ENCODE measurements at places on chromosomes 2 and 18.
A peak's percentile ranks its signal among the peaks of the same experiment; 100 is the strongest.

GRCh38 chr18:8011361-8011760, 444.2 kb downstream of the PTPRM start:
- DNase-seq = no peak

DNA sequence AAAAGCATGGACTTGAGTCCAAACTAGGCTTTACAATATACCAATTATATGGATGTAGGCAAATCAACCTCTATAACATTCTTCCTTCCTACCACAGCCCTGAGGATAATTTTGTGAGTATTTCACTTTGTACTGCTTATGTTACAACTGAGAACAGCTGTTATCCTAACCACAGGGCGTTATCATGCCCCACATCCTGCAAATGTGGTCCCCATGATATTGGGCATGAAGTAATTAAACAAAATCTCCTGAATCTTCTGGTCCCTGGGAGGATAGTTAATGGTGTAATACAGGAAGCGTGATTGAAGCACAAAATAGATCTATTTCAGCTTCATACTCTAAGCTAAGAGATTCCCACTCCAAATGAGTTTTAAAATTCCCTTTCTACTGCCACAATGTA, 223.6 kb downstream of the CDH20 start:
- DNase-seq = no peak

DNA sequence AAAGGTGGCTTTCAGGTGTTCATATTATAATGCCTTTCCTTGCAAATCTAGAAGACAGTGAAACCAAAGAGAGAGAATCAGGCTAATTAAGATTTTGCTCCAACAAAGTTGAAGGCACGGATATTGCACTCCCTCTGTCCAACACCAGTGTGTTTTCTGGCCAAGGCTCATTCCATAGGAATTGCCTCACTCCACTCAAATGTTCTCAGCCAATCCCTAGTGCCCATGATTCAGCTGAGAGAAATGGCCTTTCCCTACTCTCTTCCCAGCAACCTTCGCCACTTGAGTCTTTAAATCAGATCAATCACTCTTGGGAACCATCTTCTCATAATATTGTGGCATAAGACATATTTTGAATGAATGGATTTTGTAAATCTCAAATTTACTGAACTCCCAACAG, 768.2 kb upstream of the ACVR2A start:
- no peak for DNase-seq

GRCh38 chr18:9516437-9517064, 41.2 kb downstream of the RALBP1 start:
- peak; percentile 62 for DNase-seq

GRCh38 chr2:43065871-43066270, 160.5 kb downstream of the ZFP36L2 start:
- no peak for DNase-seq

DNA sequence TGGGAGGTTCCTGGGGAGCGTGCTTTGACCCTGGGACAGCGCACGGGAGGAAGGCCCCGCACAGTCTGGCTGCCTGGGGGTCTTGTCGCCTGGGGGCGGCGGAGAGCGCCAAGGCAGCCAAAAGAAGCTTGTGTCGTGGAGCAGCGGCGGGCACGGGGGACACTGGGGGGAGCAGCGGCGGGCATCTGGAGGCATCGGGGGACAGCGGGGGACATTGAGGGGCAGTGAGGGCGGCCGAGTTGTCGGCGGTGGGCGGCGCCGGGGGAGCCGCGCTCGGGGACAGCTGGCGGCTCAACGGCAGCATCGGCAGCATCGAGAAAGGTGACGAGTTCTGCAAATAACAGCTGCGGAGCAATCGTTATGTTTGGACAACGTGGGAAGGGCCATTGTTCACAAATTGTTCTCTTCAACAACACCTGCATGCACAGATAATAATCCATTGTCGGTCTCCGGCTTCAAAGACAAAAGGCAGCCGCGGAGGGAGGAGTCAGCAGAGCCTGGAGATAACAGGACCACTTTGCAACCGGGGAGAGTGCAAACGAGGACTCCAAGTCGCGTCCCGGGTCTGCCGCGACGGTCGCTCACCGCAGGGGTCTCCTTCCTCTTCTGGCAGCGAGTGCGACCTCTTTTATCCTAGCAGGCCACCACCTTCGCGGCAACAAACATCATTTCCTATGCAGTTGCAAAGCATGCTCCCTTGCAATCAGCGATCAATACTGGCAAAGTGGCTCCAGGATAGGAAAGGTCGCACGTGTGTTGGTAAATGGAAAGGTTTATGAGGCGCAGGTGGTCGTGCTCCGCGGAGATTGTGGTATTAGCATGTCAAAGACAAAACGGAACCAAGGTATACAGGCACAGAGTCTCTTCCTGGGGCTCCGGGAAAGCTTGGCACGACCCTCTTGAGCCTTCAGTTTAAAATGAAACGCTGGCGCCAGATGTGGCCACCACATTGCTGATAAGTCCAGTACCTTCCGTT, 132.3 kb upstream of the DLX2 start:
- DNase-seq = no peak

DNA sequence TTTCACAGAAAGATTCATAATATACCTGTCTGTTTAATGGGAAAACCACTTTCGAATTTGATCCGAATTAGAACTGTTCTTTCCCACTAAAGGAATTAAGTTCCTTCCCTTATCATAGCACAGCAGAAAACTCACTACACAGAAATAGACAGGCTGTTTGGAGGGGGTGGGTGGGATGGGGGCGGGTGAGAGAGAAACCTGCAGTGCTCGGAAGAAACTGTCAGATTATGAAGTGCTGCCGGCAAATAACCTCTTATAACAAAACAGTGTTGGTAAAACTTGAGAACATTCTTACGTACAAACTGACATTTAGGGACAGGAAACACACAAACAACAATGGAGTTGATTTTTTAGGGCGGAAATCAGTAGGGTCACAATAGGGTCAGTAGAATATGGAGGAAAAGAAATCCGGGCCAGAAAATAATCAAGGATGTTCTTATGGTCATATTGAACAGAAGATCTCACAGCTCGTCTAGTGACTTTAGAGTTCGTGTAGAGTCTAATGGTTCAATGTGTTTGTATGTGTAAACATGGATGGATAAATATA, 756.0 kb upstream of the LRATD1 start:
- no peak for DNase-seq

DNA sequence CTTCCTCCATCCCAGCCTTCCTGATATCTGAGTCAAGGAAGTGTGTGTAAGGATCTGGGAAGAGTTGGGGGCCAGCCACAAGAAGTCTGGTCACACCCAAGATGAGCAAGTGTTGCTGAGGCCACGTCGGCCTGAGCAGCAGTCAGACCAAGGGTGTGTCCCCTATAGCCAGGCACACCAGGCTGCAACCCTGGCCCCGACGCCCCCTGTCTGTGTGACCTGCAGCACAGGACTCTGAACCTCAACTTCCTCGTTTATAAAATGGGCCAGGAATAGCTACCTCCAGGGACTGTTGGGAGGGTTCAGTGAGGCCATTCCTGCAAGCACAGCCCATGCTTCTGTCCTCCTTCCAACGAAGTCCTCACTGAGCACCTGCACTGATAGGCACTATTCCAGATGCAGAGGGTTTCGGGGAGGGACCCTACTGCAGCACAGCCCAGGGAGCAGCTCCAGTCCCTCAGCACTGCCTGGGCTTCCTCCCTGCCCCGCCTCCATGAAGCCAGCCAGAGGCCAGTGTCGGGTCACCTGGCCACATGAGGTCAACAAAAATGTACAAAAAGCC, 13.3 kb downstream of the LIMS2 start:
- DNase-seq = no peak

DNA sequence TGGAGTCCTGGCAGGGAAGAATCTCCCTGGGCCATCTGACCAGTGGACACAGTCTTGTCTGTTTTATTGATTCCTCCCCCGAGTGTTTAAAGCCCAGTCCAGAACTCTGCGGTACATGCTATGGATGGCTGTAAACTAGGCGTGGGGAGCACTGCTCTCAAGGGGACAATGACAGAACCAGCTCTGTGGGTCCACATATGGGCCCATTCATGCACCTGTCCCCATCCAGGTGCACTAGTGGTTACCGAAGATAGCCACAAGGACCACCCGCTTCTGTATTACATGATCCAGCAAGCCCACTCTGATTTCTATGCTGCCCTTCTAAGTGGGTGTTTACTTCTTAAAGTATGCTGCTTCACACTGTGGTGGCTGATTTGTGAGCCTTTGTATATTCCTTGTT, 21.0 kb downstream of the CHST10 start:
- no peak for DNase-seq

GRCh38 chr18:59743566-59743965, 46.3 kb upstream of the CCBE1 start:
- no peak for DNase-seq

DNA sequence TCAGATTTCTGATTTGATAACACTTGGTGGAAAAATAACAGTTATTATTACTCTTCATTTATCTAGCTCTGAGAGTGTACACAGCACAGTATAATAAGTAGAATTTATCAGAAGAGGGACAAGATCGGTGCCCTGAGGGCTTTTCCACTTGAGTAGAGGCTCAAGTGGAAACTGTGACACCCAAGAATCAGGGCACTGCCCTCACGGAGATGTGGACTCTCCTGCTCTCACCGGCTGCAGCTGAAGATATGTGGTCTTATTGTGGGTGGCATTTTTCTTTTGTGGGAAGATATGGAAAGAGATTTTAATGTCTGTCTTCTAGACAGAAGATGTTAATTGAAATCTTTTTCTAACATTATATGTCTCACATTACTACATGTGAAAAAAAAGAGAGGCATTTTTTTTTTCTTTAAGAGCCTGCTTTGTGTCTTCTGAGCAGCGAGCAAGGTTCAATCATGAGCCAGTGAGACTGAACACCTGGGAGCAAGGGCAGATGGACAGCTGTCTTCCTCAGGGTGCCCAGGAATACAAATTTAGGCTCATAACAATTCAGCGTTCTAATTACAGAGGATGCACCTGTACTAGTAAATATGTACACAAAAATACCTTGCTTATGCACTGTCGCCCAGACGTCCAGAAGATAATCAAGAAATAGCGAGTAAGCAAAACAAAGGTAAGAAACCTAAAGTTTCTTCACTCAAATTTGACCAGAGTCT, 1098.2 kb upstream of the FANCL start:
- no peak for DNase-seq

- DNase-seq = peak; percentile 57
Observed at GRCh38 chr2:218015586-218016521, 13.1 kb upstream of the TNS1 start.

GRCh38 chr2:218067523-218067922, 1.5 kb upstream of the RUFY4 start:
- no peak for DNase-seq

DNA sequence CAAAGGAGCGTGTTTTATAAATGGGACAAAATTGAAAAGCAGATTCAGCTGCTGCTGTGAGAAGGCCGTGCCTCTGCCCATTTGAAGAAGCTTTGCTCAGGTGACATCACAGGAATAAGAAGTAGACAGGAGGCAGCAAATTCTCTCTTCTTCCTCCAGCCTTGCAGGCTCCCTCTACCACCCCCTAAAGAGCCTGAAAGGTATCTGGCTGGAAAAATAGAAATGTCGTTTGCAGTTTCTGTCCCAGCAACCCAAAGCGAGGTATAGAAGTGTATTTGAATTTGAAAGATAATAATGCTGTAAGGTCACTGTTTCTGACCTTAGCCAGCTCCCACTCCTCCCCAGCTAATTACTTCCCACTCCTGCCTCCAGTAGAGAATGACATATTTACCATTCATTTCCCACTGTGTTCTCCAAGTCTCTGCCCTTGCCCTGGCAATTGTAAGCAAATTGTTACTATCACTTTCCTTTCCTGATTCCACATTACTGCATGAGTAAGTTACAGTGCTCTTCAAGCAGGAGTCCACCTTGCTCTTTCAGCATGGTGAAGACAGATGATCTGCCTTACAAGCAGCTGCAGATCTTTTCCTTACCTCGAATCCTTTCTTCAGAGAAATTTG, 56.8 kb upstream of the RASGRP3 start:
- no peak for DNase-seq

GRCh38 chr2:190425221-190425866, 17.2 kb downstream of the MFSD6 start:
- DNase-seq = no peak

GRCh38 chr2:132540166-132540565, 123.6 kb downstream of the GPR39 start:
- DNase-seq = no peak

Data from NCI-H524 (cell line).